ENCODE measurements at places on chromosomes 11 and 22.
A peak's percentile ranks its signal among the peaks of the same experiment; 100 is the strongest.

DNA sequence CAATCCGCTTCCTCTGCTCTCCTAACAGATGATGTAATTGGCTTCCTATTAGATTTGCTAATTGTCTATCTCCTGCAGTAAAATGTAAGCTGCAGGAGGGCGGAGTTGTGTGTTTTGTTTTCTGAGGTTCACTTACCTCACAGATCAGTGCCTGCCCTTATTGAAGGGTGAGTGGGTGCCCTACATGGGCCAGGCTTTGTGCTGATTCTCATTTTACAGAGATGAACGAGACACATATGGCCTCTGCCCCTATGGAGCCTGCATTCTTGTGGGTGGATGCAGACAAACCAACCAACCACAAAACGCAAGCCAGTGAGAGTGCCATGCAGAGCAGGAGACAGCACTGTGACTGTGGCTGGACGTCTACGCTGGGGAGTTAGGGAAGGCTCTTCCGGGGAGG is 9.9 kb downstream of the TESMIN start:
- no peak for DNase-seq

DNA sequence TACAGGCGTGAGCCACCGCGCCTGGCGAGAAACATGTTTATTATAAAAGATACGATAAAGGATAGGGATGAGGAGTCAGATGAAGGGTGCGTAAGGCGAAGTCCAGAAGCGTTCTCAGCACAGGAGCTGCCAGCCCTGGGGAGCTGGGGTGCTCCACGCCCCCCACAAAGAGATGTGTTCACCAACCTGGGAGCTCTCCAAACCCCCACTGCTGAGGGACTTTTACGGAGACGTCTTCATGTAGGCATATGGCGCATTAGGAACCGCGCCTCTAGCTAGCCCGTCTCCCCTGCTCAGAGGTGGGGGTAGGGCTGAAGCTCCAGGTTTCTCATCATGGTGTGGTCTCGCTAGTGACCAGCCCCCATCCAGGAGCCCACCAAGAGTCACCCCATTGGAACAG is 8.4 kb upstream of the ZBED4 start:
- no peak for DNase-seq

- no peak for DNase-seq
These were observed 26.1 kb upstream of the BAIAP2L2 start for GRCh38 chr22:38136607-38137006.

GRCh38 chr22:41638748-41639147 is 17.7 kb downstream of the XRCC6 start:
- peak; percentile 49 for DNase-seq

GRCh38 chr11:64340671-64341335 is 799 bp downstream of the CCDC88B start:
- DNase-seq, result peak; percentile 63

DNA sequence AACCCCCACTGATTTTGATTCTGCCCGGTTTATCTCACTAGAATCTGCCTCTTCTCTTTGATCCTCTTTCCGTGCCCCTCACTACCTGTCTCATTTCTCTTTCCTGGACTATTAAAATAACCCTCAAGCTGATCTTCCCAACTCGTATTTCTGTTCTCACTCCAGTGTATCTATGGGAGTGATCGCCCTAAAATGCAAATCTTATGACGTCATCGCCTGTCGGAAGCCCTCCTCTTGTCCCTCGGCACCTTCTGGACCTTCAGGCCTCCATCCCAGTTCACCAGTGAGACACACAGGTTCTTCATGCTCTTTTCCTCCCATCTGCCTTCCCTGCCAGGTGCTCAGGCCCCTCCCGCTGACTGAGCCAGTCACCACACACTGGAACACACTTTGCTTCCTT is 234.5 kb upstream of the TBCEL start:
- no peak for DNase-seq

DNA sequence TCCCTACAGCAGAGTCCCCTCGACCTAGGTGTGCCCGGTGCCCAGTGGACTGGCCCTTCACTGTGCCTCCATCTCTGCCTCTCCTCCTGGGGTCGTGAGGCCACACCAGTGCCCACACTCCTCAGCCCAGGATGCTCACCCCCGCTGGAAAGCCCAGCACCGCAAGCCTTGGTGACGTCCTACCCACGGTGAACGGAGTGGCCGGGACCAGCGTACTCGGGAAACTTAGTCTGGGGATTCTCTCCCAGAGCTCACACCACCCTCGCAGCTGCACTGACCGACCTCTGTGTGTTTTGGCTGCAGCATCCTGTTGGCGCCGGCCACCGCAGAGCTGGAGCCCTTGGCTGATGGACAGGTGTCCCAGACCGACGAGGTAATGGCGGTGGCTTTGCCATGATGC is 35.5 kb upstream of the KRTAP5-7 start:
- DNase-seq, result no peak

GRCh38 chr22:22538226-22538989 is 18.3 kb upstream of the ZNF280A start:
- DNase-seq, result no peak

DNA sequence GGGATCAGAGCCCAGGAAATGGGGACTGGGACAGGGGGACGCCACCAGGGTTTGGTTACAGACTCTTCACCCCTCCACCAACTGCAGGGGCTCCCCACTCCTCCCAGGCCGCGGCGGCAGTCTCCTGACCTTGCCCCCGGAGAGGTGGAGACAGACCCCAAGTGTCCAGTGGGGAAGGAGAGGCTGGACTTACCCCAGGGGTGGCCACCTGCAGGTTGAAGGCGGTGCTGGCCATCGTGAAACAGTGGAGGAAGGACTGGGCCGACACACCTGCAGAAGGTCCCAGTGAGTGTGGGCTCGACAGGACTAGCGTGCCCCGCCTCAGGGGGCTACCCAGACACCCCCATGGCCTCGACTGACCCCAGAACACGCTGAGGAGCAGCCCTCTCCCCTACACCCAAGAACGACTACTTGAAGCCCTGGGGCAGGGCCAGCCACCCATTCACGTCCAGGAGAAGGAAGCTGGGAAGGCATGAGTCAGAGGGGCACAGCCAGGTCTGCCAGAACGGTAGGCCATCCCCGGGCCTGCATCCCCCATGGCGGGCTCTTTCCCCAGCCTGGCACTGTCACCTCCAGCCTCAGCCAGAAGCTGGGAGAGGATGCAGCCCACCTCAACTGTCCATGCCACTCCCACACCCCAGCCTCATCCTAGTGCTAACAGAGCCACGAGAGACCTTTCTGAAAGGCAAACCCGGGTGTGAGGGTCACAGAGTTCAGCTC is 2.3 kb downstream of the GATD1 start:
- DNase-seq, result no peak

GRCh38 chr22:36026741-36027140 is 1.9 kb downstream of the RBFOX2 start:
- DNase-seq, result no peak

DNA sequence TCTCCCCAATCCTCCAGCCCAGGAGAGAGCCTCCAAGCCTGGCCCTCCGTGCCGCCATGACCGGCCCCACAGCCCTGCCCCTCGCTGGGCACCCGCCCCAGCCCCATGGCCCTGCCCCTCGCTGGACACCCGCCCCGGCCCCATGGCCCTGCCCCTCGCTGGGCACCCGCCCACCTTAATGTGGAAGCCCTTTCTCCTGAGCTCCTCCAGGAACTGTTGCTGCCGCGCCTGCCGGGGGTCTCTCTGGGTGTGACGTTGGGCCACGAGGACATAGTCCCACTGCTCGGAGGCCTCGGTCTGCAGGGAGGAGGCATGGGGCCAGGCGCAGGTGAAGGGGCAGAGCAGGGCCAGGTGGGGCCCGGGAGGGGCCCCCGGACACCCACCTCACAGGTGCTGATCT is 8.2 kb downstream of the ANO9 start:
- no peak for DNase-seq

DNA sequence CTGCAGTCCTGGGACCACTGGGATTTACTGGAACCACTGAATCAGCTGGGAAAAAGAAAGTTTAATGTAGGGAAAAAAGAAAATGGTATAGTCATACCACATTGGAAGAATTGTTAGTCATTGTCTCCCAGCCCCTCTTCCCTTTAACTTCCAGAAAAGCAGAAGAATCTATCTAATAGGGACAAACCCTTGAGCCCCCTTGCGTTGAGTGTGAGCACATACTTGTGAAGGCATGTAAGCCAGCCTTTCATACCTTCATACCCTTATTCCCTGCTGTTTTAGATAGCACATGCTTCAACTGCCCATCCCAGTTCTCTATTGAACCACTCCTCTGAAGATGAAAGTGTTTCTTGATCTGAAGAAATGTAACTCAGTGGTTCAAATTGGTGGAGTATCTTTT is 6.6 kb downstream of the TREH start:
- DNase-seq, result no peak

DNA sequence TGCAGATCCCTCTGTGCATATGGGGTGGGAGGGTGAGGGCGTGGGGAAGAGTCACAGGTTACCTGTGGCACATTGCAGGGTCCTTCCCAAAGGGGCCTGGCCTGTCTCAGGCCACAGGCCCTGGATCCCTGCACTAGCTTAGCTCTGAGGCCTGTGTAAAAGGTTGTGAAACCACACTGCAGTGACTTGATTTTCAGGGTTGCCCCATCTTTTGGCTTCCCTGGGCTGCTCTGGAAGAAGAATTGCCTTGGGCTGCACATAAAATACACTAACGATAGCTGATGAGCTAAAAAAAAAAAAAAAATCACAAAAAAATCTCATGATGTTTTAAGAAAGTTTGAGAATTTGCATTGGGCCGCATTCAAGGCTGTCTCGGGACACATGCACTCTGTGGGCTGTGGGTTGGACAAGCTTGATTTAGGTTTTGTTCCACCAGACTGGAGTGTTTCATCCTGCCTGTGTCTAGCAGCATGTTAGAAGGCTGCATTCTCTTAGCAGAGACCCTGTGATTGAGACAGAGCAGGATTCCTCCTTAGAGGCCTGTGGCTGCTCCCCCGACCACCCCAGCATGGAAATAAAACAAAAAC is 35.9 kb upstream of the TREH start:
- no peak for DNase-seq

DNA sequence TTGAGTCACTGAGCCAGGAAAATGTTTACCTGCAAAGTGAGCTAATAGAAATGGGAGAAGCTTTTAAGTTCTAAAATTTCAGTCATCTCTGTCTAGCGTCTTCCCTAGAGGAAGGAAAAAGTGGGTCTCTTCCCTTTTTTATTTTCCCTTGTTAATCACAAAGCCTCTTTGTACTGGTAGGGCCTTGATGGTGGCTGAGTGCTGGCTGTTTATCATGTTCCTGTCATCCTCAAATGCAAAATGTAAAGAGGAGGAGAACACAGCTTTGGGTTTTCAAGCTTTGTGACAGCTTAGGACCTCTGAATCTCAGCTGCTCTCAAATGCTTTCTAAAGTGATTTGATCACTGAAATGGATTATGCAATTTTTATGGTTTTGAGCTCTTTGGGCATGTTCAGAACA is 222.0 kb downstream of the TMEM135 start:
- no peak for DNase-seq

DNA sequence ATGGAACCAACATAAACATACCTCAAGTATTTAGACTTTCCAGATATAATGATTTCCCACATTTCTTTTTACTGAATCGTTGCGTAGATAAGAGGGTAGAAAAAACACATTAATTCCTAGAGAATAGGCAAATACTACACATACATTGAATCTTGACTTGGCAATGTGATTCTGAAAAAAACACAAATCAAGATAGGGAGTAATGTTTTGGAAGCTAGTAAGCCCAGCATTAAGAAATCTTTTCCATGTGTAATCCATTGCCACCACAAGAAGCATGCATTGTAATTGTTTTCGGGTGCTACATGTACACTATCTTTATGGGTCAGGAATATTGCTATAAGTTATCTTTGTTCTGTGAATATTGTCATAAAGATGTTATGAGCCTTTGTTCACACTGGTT is 269.8 kb upstream of the PDGFD start:
- no peak for DNase-seq

DNA sequence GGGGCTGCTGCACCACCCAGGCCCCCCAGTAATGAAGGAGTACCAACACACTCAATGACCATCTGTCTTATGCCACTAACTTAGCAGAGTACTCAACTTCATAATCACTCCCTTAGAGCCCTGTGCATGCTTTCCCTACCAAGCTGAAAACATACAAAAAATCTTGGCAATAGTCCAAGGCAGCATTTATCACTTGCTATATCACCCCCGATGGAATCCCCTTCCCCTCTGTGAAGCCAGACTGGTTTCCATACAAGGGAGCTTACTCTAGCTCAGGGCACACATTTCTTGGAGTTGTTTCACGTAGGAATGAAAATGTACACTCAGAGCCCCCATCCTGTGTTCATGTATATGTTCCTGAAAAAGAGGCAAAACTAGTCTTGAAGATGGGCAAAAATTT is 301.3 kb upstream of the TENM4 start:
- no peak for DNase-seq

DNA sequence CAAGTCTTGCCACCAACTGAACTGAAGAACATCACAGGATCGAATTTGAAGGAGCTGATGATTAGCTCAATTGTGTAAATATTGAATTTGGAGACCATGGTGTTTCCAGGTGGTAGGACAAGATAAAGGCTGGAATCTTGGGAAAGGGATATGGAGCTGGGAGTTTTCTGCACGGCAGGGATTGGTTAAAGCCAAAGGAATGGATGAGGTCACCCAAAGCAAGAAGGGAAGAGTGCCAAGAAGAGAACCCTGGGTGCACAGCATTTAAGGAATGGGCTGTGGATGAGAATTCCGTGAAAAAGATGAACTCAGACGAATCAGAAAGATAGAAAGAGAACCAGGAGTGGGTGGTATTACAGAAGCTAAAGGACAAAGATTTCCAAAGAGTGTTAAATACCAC is 29.4 kb upstream of the RRAS2 start:
- no peak for DNase-seq

- no peak for DNase-seq
These were observed 115.0 kb downstream of the SLC1A2 start for GRCh38 chr11:35304386-35304775.

- DNase-seq, result no peak
These were observed 132.2 kb upstream of the SESN3 start for GRCh38 chr11:95363164-95363563.

- no peak for DNase-seq
These were observed 123.1 kb downstream of the BRD1 start for GRCh38 chr22:49704345-49705215.

DNA sequence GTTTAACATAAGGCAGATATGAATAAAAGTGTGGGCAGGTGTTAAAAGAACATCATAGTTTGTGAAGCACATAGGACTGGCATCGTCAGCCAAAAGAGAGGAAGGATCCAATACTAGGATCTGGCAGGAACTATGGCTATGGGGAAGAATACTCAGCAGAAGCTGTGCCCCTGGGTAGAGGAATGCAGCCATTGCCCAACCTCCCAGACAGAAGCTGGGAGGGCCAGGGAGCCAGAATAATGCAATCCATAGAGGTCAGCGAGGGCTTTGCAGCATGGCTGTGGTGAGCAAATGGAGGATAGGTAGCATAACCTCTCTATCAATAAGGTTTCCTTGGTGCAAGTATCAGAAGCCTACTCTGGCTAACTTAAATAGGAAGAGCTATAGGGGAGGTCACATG is 11.7 kb upstream of the CSTF3 start:
- no peak for DNase-seq

- DNase-seq, result no peak
These were observed 4.5 kb upstream of the ALKBH8 start for GRCh38 chr11:107570015-107570414.
